ENCODE measurements at places on chromosomes 2 and 18.
A peak's percentile ranks its signal among the peaks of the same experiment; 100 is the strongest.

GRCh38 chr2:97720746-97721145 is 7.4 kb downstream of the ZAP70 start:
- H3K27ac ChIP-seq, result no peak overlapping the region
- no peak overlapping the region for H3K4me3 ChIP-seq
- ATAC-seq, result no peak
- H3K36me3 ChIP-seq, result no peaks in the 10 kb centered on the region
- H3K27me3 ChIP-seq, result no peaks in the 10 kb centered on the region

- no peaks in the 10 kb centered on the region for H3K27me3 ChIP-seq
- H3K4me3 ChIP-seq, result peak overlapping the region; percentile 88
- H3K36me3 ChIP-seq, result peaks cover 51% of the 10 kb centered on the region
These were observed 490 bp downstream of the BCS1L start for GRCh38 chr2:218659988-218660358.

- H3K27ac ChIP-seq, result no peak overlapping the region
- H3K36me3 ChIP-seq, result no peaks in the 10 kb centered on the region
- ATAC-seq, result no peak
- peaks cover 18% of the 10 kb centered on the region for H3K4me1 ChIP-seq
- no peak overlapping the region for H3K4me3 ChIP-seq
These were observed 13.5 kb downstream of the SNED1 start for GRCh38 chr2:241011751-241012510.

- no peak overlapping the region for H3K27ac ChIP-seq
- no peak overlapping the region for H3K4me3 ChIP-seq
- H3K4me1 ChIP-seq, result peaks cover 17% of the 10 kb centered on the region
- ATAC-seq, result no peak
These were observed 18.3 kb downstream of the RNASEH1 start for GRCh38 chr2:3539836-3540235.

DNA sequence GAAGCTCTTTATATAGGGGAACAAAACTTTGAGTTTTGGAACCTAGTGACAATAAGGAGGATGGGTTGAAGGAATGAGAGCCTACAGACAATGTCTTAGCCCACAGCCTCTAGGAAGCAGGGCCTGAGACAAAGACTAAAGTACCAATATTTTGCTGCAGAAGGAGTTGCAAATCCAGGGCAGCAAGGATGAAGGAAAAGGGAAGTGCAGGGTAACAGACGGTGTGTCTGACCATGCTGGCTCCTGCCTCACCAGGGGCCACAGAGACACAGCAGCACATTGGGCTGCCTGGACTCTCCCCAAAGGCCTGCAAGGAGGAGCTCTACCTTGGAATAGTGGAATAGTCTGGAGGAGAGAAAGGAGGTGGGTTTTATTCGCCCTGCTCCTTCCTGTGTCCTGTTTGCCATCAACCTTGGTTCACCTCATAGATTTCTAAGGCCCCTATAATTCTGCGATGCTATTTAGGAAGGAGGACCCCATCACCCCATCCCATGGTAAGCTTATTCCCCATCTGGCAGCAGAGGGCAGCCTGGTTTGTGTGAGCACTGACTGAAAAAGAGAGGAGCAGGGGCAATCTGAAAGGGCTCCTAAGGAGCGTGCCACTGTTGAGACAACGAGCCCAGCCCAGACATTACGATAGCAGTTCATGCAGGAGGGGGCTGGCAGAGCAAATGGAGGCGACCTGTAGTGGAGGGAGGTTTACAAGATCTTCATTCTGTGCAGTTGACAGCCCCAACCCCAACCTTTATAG is 143.4 kb downstream of the MGAT5 start:
- no peak for ATAC-seq
- H3K4me3 ChIP-seq, result no peak overlapping the region
- peaks cover 7% of the 10 kb centered on the region for H3K4me1 ChIP-seq
- H3K36me3 ChIP-seq, result peaks cover 14% of the 10 kb centered on the region
- peak overlapping the region; percentile 57 for H3K27ac ChIP-seq

- no peak overlapping the region for H3K27ac ChIP-seq
- H3K27me3 ChIP-seq, result no peaks in the 10 kb centered on the region
- ATAC-seq, result no peak
- no peaks in the 10 kb centered on the region for H3K36me3 ChIP-seq
- H3K4me1 ChIP-seq, result peaks cover 21% of the 10 kb centered on the region
- no peak overlapping the region for H3K4me3 ChIP-seq
These were observed 234.7 kb downstream of the C1D start for GRCh38 chr2:67828066-67828465.

GRCh38 chr2:180124273-180125139 is 117.4 kb upstream of the CWC22 start:
- no peaks in the 10 kb centered on the region for H3K27me3 ChIP-seq
- H3K4me1 ChIP-seq, result peaks cover 6% of the 10 kb centered on the region
- peak; percentile 55 for ATAC-seq
- H3K27ac ChIP-seq, result no peak overlapping the region

GRCh38 chr2:12732651-12733050 is 15.9 kb downstream of the TRIB2 start:
- peaks cover 38% of the 10 kb centered on the region for H3K4me1 ChIP-seq
- H3K27me3 ChIP-seq, result no peaks in the 10 kb centered on the region
- ATAC-seq, result no peak
- H3K36me3 ChIP-seq, result peaks cover 13% of the 10 kb centered on the region

GRCh38 chr2:222794585-222795449 is 66.0 kb upstream of the ACSL3 start:
- no peak overlapping the region for H3K4me3 ChIP-seq
- H3K27ac ChIP-seq, result no peak overlapping the region
- no peak for ATAC-seq

DNA sequence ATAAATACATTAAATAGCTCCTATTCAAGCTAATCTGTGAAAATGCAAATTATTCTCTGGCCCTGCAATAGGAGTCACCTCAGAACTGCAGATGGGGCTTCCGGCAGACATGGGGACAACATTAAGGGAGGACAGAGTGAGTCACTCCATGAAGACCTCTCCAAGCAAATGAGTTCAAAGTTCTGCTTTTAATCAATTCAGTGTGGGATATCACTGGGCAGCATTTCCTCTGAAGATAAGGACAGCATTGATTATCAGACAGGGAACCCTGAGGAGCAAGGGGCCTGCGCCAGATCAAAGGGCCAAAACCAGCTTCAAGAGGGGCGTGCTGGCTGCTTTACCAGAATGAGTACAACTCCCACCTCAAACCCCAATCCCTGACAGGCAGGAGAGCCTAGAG is 356.9 kb upstream of the KLHL29 start:
- peaks cover 11% of the 10 kb centered on the region for H3K27me3 ChIP-seq
- H3K4me1 ChIP-seq, result no peaks in the 10 kb centered on the region
- no peak for ATAC-seq
- H3K4me3 ChIP-seq, result no peak overlapping the region
- H3K36me3 ChIP-seq, result no peaks in the 10 kb centered on the region

DNA sequence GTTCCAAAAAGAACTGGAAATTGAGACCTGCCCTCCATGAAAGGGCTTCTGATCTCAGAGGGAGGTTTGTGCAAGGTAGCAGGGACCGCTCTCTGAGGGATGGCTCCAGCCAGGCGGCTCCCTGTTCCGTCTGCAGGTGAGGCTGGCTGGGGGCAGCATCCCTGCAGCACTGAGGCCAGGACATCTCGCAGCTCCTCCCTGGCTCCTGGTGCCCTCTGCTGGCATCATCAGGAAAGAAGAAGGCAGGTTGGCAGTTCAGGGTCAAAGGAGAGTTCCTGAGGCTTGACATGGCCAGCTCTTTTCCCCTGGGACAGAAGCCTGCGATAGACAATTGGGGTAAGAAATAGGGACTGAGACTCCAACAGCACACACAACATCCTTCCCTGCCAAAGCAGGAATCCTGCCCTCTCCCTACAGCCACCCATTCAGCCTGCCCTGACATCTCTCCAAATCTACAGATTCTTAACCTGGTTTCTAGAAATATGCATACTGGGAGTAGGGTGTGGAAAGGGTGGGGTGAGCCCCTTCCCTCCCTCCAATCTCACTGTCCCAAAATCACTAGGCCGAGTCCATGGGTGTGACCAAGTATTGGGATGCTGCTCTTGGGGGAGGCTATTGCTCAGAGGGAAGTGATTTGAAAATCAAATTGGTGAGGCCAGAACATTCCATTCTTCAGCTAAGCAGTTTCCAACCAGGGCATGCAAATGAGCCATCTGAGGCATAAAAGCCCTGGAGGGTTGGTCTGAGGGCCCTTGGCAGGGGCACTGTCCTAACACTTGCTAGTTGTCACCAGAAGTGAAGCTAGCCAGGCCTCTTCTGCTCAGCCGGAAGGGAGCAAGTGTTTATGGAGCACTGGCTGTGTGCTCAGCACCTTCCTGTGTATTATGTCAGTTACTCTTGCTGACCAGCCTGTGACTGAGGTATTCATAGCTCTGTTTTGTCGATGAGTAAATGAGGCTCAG is 185.4 kb downstream of the TFCP2L1 start:
- ATAC-seq, result no peak
- peaks cover 32% of the 10 kb centered on the region for H3K27me3 ChIP-seq
- no peaks in the 10 kb centered on the region for H3K4me1 ChIP-seq
- H3K27ac ChIP-seq, result no peak overlapping the region
- H3K36me3 ChIP-seq, result no peaks in the 10 kb centered on the region
- no peak overlapping the region for H3K4me3 ChIP-seq

GRCh38 chr2:65901756-65902155 is 469.4 kb upstream of the SPRED2 start:
- H3K4me1 ChIP-seq, result no peaks in the 10 kb centered on the region
- no peak overlapping the region for H3K27ac ChIP-seq
- no peaks in the 10 kb centered on the region for H3K36me3 ChIP-seq
- no peaks in the 10 kb centered on the region for H3K27me3 ChIP-seq
- ATAC-seq, result no peak

DNA sequence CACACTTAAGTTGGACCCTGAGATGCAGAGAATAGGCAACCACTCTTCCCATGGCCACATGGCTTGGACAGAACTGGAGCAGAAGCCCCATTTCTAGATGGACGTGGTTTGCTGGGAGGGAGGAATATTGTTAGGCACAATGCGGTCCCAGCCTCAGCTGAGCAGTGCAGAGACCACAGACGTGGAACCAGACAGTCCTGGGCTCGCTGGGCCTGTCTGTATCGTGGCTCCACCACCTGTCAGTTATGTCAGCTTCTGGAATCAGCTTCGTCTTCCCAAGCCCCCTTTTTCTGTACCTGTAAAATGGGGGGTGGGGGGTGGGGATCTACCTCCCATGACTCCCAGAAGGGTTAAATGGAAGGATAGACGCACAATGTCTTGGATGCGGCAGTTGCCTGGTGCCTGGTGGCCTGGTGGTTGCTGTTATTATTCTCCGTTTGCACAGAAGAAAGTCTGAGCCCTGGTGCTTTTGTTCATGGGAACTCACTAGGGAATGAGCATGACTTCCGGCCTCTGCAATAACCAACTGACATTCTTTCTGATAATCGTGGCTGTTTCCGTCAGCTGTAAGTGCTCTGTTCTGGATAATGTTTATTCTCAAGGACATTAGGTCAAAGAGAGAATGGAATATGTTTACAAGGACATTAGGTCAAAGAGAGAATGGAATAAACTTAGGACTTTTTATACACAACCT is 31.4 kb downstream of the COLEC11 start:
- no peak overlapping the region for H3K4me3 ChIP-seq
- H3K27ac ChIP-seq, result no peak overlapping the region
- peaks cover 26% of the 10 kb centered on the region for H3K27me3 ChIP-seq
- H3K36me3 ChIP-seq, result no peaks in the 10 kb centered on the region
- H3K4me1 ChIP-seq, result no peaks in the 10 kb centered on the region
- ATAC-seq, result no peak

- H3K36me3 ChIP-seq, result peaks cover 13% of the 10 kb centered on the region
- H3K4me1 ChIP-seq, result peaks cover 14% of the 10 kb centered on the region
- H3K4me3 ChIP-seq, result no peak overlapping the region
- no peak overlapping the region for H3K27ac ChIP-seq
- no peak for ATAC-seq
These were observed 41.1 kb upstream of the GPR155 start for GRCh38 chr2:174527959-174528358.

GRCh38 chr2:16728351-16729136 is 62.9 kb upstream of the CYRIA start:
- peak overlapping the region; percentile 86 for H3K27ac ChIP-seq
- no peaks in the 10 kb centered on the region for H3K36me3 ChIP-seq
- peak overlapping the region; percentile 76 for H3K4me3 ChIP-seq
- H3K27me3 ChIP-seq, result no peaks in the 10 kb centered on the region
- H3K4me1 ChIP-seq, result peaks cover 39% of the 10 kb centered on the region

DNA sequence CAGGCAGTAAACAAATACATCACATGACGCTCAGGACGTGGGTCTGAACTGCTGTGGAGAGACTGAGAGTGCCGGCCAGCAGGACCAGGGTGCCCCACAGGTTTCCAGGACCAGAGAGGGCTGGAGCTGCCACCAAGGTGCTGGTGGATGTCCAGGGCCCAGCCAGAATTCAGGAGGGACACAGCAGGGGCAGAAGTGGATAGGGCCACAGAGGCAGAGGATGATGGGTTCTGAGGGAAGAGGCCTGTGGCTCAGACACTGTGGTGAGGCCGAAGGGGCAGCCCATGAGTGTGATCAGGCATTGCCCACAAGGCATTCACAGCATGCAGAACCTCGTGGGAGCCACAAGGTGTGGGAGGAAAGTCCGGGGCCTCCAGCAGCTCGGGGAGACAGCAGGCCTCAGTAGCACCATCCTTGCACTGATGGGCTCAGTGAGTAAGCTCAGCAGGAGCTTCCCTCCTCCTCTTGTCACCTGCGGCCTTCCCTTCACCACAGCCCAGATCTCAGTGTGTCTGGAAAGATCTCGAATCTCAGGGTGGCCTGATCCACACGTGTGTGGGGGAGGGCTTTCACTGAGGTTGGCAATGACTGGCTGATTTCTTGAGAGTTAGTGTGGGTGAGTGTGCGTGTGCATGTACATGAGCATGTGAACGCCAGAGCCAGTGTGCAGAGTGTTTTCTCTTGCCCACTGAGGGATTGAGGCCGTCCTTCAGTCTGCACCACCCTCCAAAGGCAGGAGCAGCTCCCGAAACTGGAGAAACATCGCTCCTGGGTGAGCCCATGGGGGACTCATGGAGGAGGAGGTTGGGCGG is 181.8 kb upstream of the RAB6C start:
- H3K4me3 ChIP-seq, result no peak overlapping the region
- peak; percentile 4 for ATAC-seq
- peaks cover 48% of the 10 kb centered on the region for H3K27me3 ChIP-seq
- H3K4me1 ChIP-seq, result no peaks in the 10 kb centered on the region

DNA sequence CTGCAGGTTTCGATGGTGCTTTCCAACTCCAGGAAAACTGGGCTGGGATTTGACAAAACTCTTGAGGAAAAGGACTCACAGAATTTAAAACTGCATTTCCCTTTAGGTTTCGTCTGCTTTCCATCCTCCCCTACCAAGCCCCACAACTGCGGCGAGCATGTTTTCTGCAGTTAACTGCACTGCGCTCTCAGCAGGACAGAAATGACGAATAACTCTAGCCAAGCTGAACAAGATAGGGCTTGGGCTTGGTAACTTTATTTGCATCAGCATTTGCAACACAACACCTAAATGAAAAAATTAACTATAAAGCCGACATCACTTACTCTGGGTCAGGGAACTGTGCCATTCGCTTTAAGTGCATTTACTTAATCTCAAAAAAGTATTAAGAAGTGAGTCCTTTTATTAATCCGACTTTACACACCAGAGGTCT is 669 bp upstream of the PIKFYVE start:
- no peaks in the 10 kb centered on the region for H3K36me3 ChIP-seq
- H3K4me3 ChIP-seq, result peak overlapping the region; percentile 85
- peaks cover 43% of the 10 kb centered on the region for H3K4me1 ChIP-seq
- ATAC-seq, result peak; percentile 82
